NCI-H2081 treated with DMSO at 0.1 percent for 48 hours (cell line): ENCODE measurements at places on chromosomes 7 and 10.
A peak's percentile ranks its signal among the peaks of the same experiment; 100 is the strongest.

DNA sequence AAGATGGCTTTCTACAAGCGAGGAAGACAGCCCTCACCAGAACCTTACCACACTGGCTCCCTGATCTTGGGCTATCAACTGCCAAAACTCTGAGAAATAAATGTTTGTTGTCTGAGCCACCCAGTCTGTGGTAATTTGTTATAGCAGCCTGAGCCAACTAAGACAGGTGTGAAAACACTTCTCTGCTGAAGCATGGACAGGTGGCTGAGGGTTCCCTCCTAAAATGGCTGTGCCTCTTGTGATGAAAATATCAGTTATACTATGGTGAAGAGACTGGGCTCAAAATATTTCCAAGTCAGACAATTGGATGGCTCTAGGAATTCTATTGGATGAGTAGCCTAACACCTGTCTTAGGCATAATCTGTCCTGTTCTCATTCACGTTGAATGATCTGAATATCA, 78.1 kb downstream of the CDK1 start:
- DNase-seq: no peak

DNA sequence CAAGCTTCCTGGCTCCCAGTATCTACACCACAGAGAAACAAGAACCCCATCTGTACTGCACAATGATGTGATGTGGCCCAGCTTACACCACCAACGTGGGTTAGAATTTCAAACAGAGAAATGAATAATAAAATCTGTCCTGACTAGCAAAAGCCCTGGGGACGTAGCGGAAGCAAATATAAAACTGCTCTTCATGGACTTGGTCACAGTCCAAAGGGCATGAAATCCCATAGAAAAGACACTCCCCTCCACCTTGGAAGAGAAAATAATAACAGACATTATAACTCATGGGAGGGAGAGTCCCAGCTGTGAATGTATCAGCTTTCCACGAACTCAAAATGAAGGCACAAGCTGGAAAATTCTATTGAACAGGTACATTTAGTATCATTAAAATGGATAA, 205.3 kb upstream of the GALNT17 start:
- DNase-seq: no peak

- no peak for DNase-seq
Observed at GRCh38 chr10:57992321-57993077, 275.2 kb downstream of the IPMK start.

- peak; percentile 10 for DNase-seq
Observed at GRCh38 chr7:76048668-76048988, 722 bp downstream of the MDH2 start.

DNA sequence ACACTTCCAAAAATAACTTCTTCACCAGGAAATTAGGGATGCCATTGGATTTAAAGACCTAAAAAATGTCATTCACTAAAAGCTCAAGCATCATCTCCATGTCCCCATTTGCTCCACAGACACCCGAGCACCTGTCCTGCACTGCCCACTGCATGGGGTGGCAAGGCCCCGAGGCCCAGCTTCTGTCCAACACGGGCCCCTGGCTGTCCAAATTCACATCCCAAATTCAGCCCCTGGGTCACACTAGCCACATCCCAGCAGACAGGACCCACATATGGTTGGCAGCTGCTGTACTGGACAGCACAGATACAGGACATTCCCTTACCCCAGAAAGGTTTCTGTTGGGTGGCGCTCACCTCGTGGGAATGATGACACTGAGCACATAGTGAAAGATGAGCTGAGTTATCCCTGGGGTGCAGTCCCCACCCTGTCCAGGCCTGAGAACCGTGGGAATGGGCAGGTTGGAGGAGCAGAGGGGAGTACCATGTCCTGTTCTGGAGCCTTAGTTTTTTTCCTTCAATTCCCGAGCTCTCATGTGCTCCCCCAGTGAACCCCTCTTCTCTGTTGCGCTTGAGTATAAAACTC, 55.3 kb downstream of the CSGALNACT2 start:
- no peak for DNase-seq

GRCh38 chr7:135801877-135802276, 53.3 kb upstream of the FAM180A start:
- peak; percentile 20 for DNase-seq

DNA sequence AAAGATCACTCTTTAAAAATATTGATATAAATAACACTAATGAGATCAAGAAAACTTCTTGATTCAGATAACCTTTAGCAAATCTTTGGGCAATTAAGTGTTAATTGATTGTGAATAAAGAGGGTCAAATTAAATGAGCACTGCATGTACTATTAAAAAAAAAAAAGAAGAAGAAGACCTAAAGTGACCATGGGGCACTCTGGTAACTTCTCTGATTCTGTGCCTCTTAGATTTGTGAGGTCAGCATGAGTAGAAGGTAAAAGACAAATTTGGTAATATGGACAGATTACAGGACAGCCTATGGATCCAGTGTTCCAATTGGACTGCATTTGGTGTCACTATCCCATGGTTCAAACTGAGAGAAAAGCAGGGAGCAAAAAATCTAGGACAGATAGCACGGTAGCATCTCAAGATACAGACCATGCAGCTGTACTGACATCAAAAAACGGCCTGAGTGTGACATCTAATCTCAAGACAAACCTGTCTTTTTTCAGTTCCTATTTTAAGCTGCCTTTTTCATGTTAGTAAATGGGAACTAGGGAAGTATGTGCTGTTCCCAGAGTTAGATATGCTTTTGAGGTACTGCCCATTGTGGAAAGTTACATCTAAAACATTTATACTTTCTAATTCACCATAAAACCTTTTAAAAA, 128.0 kb downstream of the KCND2 start:
- DNase-seq: no peak

GRCh38 chr10:18429335-18429734, 222.1 kb downstream of the NSUN6 start:
- no peak for DNase-seq

DNA sequence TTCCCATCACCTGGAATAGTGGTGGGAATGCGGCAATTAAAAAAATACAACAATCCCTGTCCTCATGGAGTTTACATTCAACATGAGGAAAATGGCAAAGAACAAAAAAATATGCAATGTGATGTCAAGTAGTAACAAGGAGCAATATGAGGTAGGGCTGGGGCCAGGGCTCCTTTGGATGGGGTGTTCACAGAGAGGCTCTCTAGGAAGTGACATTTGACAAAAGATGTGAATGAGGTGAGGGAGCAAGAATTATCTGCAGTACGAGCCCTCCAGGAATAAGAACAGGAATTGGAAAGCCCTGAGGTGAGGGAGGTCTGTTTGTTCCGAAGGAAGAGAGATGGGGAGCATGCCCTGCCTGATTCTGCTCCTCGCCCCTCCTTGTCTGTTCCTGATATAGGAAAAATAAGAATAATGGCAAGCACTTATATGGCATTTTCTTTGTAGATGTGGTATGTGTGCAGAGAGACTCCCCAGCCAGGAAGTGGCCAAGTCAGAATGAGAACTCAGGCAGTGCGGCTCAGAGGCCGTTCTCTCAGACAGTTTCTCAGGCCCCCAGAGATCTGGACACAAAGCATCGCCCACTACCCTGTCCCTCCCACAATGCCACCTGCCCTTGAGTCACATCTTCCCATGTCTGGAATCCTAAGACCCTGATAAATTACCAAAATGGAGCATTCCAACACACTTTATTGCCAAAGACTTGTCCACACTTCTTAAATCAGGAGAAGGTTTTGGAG, 105.6 kb downstream of the APBB1IP start:
- DNase-seq: no peak

DNA sequence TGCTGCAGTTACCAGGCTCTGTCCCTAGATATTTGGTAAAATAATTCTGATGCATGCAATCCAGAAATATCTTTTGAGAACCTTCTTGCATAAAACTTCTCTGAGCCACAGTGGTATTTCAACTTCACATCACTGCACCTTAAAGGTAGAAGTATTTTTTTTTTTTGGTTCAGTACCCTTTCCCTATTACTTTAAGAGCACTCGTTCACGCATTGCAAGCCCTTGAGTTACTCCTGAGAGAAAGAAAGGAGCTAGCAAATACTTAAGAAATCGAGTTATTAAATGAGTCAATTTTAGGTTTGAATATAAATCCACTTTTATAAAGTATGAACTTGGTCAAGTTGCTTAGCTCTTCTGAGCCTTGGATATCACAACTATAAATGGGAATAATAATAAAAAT, 607.1 kb upstream of the LRRTM3 start:
- no peak for DNase-seq

- DNase-seq: no peak
Observed at GRCh38 chr10:2047679-2048078, 310.4 kb upstream of the ADARB2 start.

DNA sequence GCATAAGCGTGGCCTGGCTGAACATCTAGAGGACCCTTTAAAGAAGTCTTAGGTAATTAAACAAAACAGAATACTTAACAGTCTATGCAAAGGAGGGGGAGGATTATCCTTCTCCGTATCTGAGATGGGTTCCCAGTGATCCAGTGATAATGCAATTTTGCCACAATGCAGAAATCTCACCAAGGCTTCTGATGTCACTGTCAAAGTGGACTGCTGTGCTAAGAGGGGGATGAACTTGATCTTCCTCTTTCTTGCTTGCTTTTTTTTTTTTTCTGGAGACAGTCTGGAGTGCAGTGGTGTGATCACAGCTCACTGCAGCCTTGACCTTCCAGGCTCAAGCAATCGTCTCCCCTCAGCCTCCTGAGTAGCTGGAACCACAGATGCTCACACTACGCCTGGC, 30.8 kb downstream of the GATA3 start:
- no peak for DNase-seq

DNA sequence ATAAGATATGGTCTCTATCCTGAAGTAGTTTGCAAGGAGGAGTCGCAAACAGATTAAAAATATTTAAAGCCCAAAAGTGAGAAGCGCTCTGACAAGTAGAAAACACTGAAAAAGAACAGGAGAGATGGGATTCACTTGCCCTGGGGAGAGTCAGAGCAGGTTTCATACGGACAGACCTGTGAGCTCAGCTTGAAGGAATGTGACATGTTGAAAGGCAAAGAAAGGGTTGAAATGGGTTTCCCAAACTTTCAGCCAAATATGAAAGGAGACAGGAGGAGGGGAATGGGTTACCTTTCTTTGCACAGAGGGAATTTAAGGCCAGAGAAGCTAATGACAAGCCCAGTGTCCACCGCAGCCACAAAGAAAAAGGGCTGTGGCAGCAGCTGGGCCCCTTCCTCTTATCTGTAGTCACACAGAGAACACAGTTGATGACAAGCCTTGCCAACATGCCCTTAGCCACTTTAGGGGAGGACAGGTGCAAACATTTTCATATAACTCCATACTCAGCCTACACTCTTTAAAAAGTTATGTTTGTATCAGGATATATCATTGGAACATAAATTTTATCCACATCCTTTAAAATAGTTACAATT, 14.9 kb downstream of the HOXA1 start:
- no peak for DNase-seq

GRCh38 chr7:74453322-74454011, at the start of gene GTF2IRD1:
TSS of gene GTF2IRD1 (plus strand) at chr7:74453906. CDS start at chr7:74508081, 54,175 bp downstream.
- peak; percentile 16 for DNase-seq

DNA sequence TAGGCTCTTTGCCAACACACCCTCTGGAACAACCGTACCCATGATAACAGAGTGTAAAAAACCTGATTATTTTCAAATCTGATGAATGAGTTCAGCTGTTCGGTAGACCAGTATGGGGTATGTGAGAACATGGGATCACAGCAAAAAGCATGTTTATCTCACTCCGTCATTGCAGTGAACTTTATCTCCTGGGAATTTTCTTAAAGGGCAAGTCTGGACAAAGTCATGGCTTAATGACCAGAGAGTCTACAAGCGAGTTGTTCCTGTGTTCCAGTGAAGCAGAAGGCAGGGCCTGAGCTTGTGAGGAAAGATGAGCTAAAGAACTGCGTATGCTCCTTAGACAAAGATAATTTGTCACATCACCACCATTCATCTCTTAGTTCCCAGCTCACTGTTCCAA, 219.7 kb downstream of the TRIL start:
- no peak for DNase-seq
